Cortex of kidney (tissue), 1 donor: ENCODE measurements at places on chromosomes 6 and 20.

GRCh38 chr6:41846666-41847237, 48.4 kb downstream of the USP49 start:
- no peak for DNase-seq

- no peak for DNase-seq
Observed at GRCh38 chr20:9506964-9507369, 7.4 kb upstream of the LAMP5 start.

DNA sequence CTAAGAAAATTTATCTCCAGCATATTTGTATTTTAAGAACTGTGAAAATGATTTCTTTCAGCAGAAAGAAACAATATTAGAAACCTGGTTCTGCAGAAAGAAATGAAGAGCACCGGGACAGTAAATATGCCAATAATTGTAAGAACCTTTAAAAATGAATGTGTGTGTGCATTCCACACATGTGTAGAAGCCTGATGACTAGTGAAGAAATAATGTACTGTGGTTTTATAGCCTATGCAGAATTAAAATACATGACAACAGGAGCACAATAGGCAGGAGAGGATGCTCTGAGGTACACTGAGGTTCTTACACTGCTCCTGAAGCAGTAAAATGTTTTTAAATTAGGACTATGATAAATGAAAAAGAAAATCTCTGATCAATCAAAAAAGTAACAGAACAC, 48.9 kb downstream of the SNX14 start:
- DNase-seq: no peak

DNA sequence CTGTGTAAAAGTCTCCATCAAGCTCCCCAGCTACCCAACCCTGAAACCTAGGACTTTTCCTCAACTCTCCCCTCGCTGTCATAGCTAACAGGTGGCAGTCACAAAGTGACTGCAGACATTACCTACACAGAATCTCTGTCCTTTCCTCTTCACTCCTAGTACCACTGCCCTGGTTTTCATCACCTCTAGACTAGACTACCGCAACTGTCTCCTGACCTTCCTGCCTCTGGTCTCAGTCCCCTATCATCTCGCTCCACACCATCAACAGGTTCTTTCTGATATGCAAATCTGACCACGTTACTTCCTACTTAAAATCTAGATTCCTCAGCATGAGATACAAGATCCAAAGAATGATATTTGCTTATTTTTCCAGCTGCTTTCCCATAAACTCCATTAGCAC, 93.8 kb downstream of the SMLR1 start:
- no peak for DNase-seq

DNA sequence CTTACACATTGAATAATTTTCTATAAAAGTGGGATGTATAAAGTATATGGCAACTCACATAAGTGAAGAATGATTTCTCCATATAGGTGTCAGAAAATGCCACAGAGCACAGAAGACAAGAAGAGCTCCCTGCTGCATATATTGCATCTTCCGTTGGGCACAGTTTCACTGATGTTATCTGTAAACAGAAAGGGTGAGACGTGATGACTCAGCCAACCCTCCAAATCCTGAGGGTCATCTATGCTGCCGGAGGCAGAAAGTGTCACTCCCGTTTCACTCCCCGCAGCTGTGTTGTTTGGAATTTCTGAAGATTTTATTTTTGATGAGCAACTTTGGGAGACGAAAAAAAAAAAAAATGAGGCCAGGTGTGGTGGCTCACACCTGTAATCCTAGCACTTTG, 644.1 kb downstream of the C6orf118 start:
- no peak for DNase-seq

DNA sequence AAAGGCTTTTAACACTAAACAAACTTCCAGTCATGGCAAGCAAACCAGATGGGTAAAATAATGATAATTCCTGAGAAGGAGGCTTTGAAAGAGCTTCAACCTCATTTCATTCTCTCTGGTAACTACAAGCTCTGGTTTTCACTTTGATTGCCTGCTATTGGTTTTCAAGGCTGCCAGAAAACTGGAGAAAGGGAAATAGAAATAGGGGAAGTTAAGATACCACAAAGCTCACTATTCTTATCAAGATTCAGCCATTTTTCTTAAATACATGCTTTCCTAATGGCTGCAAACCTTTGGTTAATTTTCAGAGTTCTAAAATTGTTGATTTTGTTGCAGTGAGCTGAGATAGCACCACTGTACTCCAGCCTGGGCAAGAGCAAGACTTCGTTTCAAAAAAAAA, 42.5 kb upstream of the NELFCD start:
- no peak for DNase-seq

- DNase-seq: no peak
Observed at GRCh38 chr20:12870588-12870987, 138.2 kb upstream of the SPTLC3 start.

DNA sequence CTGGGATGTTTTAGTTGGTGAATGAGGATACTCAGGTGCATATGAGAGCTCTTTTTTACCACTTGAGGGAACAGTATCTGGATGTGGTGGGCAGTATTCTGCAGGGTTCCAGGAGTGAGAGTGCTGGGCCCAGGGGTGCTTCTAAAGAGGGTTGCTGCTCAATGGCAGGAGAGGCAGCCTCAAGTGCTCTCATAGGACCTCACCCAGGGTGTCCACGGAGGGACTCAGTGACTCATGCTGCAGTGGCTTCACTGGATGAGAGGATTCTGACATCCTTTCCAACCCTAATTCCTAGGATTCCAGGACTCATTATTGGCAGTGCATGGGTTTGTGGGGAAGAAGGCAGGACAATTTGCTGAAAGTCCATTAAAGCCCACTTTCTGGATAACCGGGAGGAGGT, 176.6 kb upstream of the FERMT1 start:
- DNase-seq: no peak

DNA sequence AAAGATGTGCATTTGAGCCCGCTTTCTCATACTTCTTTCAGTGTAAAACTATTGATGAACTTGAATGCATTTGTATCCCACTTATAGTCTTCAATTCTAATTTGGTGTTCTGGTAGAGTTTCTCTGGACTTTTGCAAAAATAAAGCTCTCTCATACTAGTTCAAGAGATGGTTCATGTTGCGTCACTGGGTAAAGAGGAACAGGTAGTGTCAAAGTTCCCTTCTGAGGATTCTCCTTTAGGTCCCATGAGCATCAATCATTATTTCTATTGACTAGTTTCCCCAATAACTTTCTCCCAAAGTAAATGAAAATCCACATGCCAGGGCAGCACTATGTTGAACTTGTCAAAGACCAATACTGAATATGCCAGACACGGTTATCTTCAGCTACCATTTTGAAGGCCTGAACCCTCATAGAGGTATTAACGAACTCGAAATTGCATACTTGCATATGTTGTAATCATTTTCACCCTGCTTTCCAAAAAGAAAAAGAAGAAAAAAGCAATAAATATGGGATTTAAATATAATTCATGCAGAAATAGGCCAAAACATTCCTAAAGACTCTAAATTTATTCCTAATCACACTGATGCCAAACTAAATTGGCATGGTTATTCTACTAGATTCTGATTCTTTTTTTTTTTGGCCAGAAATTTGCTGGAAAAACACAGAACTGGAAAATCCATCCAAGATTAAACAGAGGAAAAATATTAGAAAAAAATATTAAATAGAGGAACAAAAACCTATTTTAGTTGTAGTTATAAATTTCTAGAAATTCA, 84.5 kb downstream of the SGK1 start:
- no peak for DNase-seq
